Vagina (tissue), 2 donors: ENCODE measurements at places on chromosomes 7 and 10. TPM values are rescaled to one million over a fixed set of nuclear protein-coding genes. Genes with fewer than 3 reads are reported as not detected.

- no peak overlapping the region for H3K4me3 ChIP-seq
- H3K27me3 ChIP-seq, result no peaks in the 10 kb centered on the region
- H3K4me1 ChIP-seq, result no peaks in the 10 kb centered on the region
- H3K27ac ChIP-seq, result no peak overlapping the region
These were observed 926.2 kb downstream of the KCNMA1 start for GRCh38 chr10:76711222-76711997.

GDF2 gene
- total RNA-seq, result not detected

PTTG1IP2 gene
- not detected for total RNA-seq

ADRA2A gene
- 14.2 TPM for total RNA-seq
